HFFc6 (cell line): ENCODE measurements at places on chromosomes 7 and 10. TPM values are rescaled to one million over a fixed set of nuclear protein-coding genes. Genes with fewer than 3 reads are reported as not detected.

The TSPAN13 gene
- 23.0 to 60.9 TPM (median 46.7 TPM) in 3 replicates for total RNA-seq

GRCh38 chr7:135316648-135317313 is 83.1 kb downstream of the STRA8 start:
- H3K27me3 ChIP-seq: peaks cover 28% of the 10 kb centered on the region
- H3K4me1 ChIP-seq: peaks cover 10% of the 10 kb centered on the region; the same call in 1 of the 2 replicates
- no peak overlapping the region for H3K4me3 ChIP-seq

DNA sequence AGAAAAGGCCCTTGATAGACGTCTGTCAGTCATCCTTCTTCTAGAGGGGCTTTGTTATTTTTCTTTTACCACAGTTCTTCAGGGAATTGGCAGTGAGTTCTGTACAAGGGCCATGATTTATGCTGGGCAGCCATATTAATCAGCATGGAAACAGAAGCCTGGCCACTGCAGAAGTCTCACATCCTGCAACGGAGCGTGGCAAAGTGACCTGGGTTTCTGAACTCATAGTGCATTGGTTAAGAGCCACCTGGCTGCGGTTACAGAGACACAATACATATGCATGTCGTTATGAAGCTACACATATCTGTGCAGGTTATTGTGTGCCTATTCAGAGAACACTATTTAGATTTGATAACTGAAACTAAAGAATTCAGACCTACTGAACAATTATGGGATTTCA is 419.4 kb upstream of the CELF2 start:
- no peaks in the 10 kb centered on the region for H3K36me3 ChIP-seq
- no peak overlapping the region for H3K27ac ChIP-seq
- DNase-seq: no peak
- no peaks in the 10 kb centered on the region for H3K4me1 ChIP-seq

DNA sequence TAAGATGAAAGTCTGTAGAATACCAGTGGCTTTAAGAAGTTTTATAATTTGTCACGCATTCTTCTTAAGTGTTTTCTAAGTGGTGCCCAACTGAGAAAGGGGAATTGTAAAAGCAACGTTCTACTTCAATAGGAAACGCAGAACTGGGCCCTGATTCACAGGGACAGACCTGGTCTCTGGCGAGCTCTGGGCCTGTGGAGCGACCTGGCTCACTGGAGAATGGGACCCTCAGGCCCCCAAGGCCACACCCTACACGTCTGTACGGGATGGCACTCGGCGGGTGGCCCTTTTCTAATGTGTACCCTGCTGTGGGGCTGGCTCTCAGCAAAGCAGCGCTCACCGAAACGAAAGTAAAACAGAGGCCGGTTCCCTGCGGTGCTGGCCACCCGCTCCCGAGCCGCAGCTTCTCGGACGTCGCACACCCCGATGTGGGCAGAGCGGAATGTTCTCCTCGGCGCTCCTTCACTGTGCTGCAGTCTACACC is 205.0 kb downstream of the DIP2C start:
- H3K27me3 ChIP-seq: peaks cover 2% of the 10 kb centered on the region; the same call in 1 of the 2 replicates
- H3K4me3 ChIP-seq: no peak overlapping the region
- DNase-seq: no peak
- peaks cover 6% of the 10 kb centered on the region for H3K36me3 ChIP-seq

GRCh38 chr10:31664803-31665202 is 263.8 kb downstream of the ARHGAP12 start:
- no peak for DNase-seq
- H3K27me3 ChIP-seq: peaks cover 8% of the 10 kb centered on the region
- H3K4me3 ChIP-seq: no peak overlapping the region
- no peaks in the 10 kb centered on the region for H3K36me3 ChIP-seq
- no peaks in the 10 kb centered on the region for H3K4me1 ChIP-seq
- H3K27ac ChIP-seq: no peak overlapping the region

The TRIM73 gene
- 0.50 to 1.3 TPM (median 1.2 TPM) in 3 replicates for total RNA-seq

GRCh38 chr10:27783660-27784059 is 38.0 kb upstream of the MKX start:
- peak overlapping the region; percentile 61; the same call in 1 of the 2 replicates for H3K4me3 ChIP-seq
- H3K27me3 ChIP-seq: peaks cover 13% of the 10 kb centered on the region
- peaks cover 39% of the 10 kb centered on the region for H3K4me1 ChIP-seq
- peaks cover 15% of the 10 kb centered on the region for H3K36me3 ChIP-seq
- peak overlapping the region; percentile 22; the same call in 1 of the 2 replicates for H3K27ac ChIP-seq

GRCh38 chr10:101611096-101611905 is 23.2 kb downstream of the DPCD start:
- H3K27ac ChIP-seq: peak overlapping the region; percentile 48
- peaks cover 13% of the 10 kb centered on the region; the same call in 1 of the 2 replicates for H3K36me3 ChIP-seq
- no peak for DNase-seq

DNA sequence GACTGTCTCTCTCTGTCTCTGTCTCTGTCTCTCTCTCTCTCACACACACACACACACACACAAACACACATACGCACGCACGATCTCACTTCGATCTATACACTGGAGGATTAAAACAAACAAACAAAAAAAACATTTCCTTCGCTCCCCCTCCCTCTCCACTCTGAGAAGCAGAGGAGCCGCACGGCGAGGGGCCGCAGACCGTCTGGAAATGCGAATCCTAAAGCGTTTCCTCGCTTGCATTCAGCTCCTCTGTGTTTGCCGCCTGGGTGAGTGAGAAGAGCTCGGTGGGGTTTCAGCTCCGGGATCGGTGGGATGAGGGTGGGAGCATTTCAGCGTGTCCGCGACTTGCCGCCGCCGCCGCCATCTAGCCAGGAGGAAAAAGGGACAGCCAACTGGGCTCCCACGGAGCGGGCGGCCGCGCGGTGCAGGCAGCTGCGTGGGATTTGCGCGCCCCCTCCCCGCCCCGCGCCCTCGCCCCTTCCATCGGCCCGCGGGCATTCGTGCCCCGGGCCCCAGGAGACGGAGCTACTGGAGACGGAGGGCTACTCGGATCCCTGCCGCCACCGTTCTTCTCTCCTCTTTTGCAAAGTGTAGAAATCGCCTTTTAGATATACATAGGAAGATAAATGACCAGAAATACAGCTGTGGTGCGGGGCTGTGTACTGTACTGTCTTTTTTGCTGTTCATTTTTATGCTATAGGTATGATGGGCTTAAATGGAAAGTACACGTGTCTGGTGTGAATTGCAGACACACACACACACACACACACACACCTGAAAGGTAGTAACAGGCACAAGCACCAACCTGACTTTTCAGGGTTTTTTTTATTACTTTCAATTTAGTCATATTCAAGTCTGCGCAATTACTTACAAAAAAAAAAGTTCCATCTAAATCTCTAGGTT is 581 bp downstream of the PTPRZ1 start:
- peak overlapping the region; percentile 91 for H3K4me3 ChIP-seq
- DNase-seq: no peak
- H3K27ac ChIP-seq: no peak overlapping the region
- no peaks in the 10 kb centered on the region for H3K36me3 ChIP-seq

GRCh38 chr10:49094646-49095045 is 20.7 kb downstream of the VSTM4 start:
- no peak for DNase-seq
- H3K4me1 ChIP-seq: no peaks in the 10 kb centered on the region
- H3K27ac ChIP-seq: no peak overlapping the region
- H3K4me3 ChIP-seq: no peak overlapping the region

The HMX2 gene
- not detected in 3 replicates for total RNA-seq

The DNAH11 gene
- total RNA-seq: 1.4 and 2.1 TPM in 2 replicates

The SORCS1 gene
- total RNA-seq: not detected in 2 replicates

- H3K27ac ChIP-seq: no peak overlapping the region
- no peak for DNase-seq
- no peak overlapping the region for H3K4me3 ChIP-seq
- no peaks in the 10 kb centered on the region for H3K36me3 ChIP-seq
- no peaks in the 10 kb centered on the region for H3K27me3 ChIP-seq
These were observed 273.1 kb downstream of the AGMO start for GRCh38 chr7:15288741-15289140.

- H3K4me1 ChIP-seq: peaks cover 23% of the 10 kb centered on the region
- H3K27ac ChIP-seq: peak overlapping the region; percentile 56
- DNase-seq: no peak
These were observed 12.3 kb downstream of the STX1A start for GRCh38 chr7:73707045-73707631.

GRCh38 chr7:18224138-18224537 is 196.5 kb upstream of the PRPS1L1 start:
- DNase-seq: no peak
- no peaks in the 10 kb centered on the region for H3K4me1 ChIP-seq
- H3K27me3 ChIP-seq: no peaks in the 10 kb centered on the region; the same call in none of the 2 replicates
- no peaks in the 10 kb centered on the region for H3K36me3 ChIP-seq
- no peak overlapping the region for H3K4me3 ChIP-seq
- H3K27ac ChIP-seq: no peak overlapping the region

DNA sequence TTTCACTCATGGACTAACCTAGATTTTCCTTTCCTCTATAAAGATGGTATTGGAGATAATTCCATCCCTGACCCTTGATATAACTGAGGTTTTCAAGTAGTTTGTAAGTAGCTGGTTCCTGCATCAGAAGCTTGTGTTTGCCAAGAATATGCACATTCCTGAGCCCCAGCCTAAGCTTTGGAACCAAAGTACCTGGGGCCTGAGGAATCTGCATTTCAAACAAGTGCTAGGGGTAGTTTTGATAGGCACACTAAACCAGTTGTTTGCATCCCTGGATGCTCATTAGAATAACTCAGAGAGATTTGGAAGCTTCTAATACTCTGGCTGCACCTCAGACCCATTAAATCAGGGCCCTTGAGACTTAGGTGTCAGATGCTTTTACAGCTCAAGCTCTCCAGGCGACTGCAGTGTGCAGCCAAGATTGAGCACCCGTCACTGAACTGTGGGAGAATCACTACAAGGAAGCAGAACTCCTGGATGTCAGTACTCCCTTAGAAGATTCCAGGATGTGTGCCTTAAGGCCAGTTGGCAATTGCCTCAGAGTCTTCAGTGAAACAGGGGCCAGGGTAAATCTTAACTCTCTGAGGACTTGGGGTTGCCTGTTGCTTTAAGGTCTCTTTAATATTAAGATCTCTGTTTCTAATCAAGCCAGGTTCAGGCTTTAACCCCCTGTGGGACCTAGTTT is 565.0 kb downstream of the REEP3 start:
- H3K27me3 ChIP-seq: no peaks in the 10 kb centered on the region
- no peaks in the 10 kb centered on the region for H3K4me1 ChIP-seq
- no peak overlapping the region for H3K4me3 ChIP-seq
- H3K27ac ChIP-seq: no peak overlapping the region
- DNase-seq: no peak

- no peaks in the 10 kb centered on the region for H3K36me3 ChIP-seq
- DNase-seq: no peak
- H3K4me3 ChIP-seq: no peak overlapping the region
- no peak overlapping the region for H3K27ac ChIP-seq
- peaks cover 6% of the 10 kb centered on the region; the same call in 1 of the 2 replicates for H3K4me1 ChIP-seq
These were observed 114.2 kb upstream of the FAM180A start for GRCh38 chr7:135862586-135863340.

The PPP1R3A gene
- total RNA-seq: not detected in 3 replicates

The CALN1 gene
- total RNA-seq: not detected in 3 replicates

The HGF gene
- total RNA-seq: 0.92 to 5.6 TPM (median 1.1 TPM) in 3 replicates

The ASAH2B gene
- total RNA-seq: 4.9 and 5.6 TPM in 2 replicates

DNA sequence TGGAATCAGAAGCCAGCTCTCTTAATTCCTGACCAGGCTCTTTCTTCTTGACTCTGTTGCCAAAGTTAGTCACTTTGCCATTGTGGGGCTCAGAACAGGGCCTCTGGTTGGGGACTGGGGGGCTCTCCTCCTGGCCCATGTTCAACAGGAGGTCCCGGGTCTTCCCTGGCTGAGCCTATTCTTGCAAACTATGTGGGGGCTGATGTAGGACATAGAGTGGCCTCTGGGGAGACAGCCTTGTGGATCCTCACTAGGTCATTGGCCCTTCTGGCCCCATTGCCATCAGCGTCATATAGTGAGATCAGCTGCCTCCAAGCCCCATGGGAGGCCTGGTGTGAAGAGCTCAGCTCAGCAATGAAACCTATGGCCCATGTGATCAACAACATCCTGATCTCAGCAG is 77.6 kb upstream of the LEP start:
- peaks cover 51% of the 10 kb centered on the region for H3K27me3 ChIP-seq
- peak overlapping the region; percentile 91; the same call in 1 of the 2 replicates for H3K27ac ChIP-seq
- no peak overlapping the region for H3K4me3 ChIP-seq
- H3K36me3 ChIP-seq: peaks cover 1% of the 10 kb centered on the region; the same call in 1 of the 2 replicates
- H3K4me1 ChIP-seq: peaks cover 38% of the 10 kb centered on the region

The OR2A1 gene
- total RNA-seq: not detected in 3 replicates

The PIP gene
- not detected in 2 replicates for total RNA-seq

GRCh38 chr10:11175823-11176243 is 158.2 kb downstream of the CELF2 start:
- peak overlapping the region; percentile 59; the same call in 1 of the 2 replicates for H3K4me3 ChIP-seq
- 0 out of 2 replicates have a peak, but pooled peaks cover 4% of the 10 kb centered on the region for H3K36me3 ChIP-seq
- H3K27ac ChIP-seq: no peak overlapping the region
- H3K4me1 ChIP-seq: peaks cover 55% of the 10 kb centered on the region
- H3K27me3 ChIP-seq: peaks cover 2% of the 10 kb centered on the region; the same call in 1 of the 2 replicates

DNA sequence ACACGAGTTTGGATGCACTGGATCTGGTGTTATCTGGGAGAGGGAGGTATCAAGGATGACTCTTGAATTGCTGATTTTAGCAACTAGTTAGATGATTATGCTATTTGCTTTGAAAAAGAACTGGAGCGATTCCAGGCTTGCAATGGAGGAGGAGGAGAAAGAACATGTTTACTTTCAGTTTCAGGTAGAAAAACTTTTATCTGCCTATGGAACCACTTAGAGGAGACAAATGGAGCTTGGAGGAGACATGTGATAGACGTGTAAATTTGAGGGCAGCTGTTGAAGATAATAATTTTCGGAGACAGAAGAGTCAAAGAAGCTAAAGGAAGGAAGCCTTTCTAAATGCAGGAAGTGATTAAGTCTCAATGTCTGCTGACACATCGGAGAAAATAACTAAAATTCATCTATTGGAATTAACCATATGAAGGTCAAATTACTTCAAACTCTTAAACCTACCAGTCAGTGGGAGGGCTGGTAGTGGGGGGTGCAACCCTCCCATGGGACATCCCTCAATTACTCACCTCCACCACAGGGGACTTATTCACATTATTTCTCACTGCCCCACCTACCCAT is 56.4 kb upstream of the GNAI1 start:
- H3K4me1 ChIP-seq: peaks cover 16% of the 10 kb centered on the region
- H3K4me3 ChIP-seq: peak overlapping the region; percentile 80
- DNase-seq: peak; percentile 8
- H3K36me3 ChIP-seq: 0 out of 2 replicates have a peak, but pooled peaks cover 2% of the 10 kb centered on the region
- peak overlapping the region; percentile 86 for H3K27ac ChIP-seq
- H3K27me3 ChIP-seq: no peaks in the 10 kb centered on the region; the same call in 1 of the 2 replicates

The EN2 gene
- not detected in 2 replicates for total RNA-seq
